Ureter (tissue), 1 donor: ENCODE measurements at places on chromosomes 2 and 18. TPM values are rescaled to one million over a fixed set of nuclear protein-coding genes. Genes with fewer than 3 reads are reported as not detected.

DNA sequence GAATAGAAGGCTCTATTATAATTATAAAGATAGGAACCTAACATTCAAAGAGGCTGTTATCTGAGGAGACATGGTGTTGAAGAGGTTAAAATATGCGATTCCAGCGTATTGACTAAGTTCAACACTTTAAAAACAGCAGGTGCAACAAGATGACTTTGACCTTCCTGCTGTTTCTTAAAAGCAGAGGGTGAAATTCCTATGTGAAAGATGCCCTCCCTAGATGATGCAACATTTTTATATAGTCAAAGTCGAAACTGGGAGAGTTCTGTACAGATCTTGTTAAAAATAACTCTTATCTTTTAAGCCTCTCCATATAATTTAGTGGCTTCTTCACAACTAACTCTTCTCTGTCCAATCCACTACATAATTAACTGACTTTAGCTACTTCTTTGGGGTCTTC is 4.4 kb upstream of the ACKR3 start:
- DNase-seq = no peak

- no peak for DNase-seq
Measured at GRCh38 chr18:65477455-65477854, 273.4 kb upstream of the CDH7 start.

COL3A1 gene
- 174 TPM for total RNA-seq

- DNase-seq = no peak
Measured at GRCh38 chr2:73068147-73068546, 3.4 kb downstream of the SFXN5 start.

DNA sequence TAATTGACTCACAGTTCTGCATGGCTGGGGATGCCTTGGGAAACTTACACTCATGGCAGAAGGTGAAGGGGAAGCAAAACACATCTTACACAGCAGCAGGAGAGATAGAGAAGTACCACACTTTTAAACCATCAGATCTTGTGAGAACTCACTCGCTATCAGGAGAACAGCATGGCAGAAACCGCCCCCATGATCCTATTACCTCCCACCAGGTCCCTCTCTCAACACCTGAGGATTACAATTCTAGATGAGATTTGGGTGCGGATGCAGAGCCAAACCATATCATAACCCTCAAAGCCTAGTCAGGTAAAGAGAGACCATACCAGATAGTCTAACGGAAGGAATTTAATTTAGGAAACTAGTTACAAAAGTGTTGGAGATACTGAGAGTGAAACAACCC is 182.6 kb upstream of the ACVR2A start:
- no peak for DNase-seq

GRCh38 chr2:24885221-24886125 is 34.6 kb downstream of the ADCY3 start:
- DNase-seq = no peak

GRCh38 chr2:71609029-71609428 is 155.7 kb downstream of the DYSF start:
- peak; percentile 29 for DNase-seq

DNA sequence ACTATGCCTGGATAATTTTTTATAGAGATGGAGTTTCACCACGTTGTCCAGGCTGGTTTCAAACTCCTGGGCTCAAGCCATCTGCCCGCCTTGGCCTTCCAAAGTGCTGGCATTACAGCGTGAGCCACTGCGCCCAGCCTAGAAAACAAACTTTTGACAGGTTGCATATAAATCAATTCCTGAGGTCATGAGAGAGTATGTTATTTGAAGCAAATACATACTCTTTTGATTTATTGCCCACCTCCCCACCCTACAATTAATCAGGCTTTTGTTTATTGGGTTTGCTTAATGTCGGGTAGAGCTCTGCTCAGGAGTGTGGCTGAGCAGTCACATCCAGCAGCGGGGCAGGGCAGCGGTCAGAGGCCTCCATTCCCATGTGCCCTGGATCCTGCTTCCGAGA is 37.9 kb upstream of the ASB1 start:
- DNase-seq = no peak

ARHGEF33 gene
- total RNA-seq = 0.68 TPM

GRCh38 chr2:45968946-45969584 is 317.6 kb downstream of the PRKCE start:
- peak; percentile 47 for DNase-seq

AQP12B gene
- not detected for total RNA-seq
